ENCODE measurements at places on chromosomes 1 and 21.

DNA sequence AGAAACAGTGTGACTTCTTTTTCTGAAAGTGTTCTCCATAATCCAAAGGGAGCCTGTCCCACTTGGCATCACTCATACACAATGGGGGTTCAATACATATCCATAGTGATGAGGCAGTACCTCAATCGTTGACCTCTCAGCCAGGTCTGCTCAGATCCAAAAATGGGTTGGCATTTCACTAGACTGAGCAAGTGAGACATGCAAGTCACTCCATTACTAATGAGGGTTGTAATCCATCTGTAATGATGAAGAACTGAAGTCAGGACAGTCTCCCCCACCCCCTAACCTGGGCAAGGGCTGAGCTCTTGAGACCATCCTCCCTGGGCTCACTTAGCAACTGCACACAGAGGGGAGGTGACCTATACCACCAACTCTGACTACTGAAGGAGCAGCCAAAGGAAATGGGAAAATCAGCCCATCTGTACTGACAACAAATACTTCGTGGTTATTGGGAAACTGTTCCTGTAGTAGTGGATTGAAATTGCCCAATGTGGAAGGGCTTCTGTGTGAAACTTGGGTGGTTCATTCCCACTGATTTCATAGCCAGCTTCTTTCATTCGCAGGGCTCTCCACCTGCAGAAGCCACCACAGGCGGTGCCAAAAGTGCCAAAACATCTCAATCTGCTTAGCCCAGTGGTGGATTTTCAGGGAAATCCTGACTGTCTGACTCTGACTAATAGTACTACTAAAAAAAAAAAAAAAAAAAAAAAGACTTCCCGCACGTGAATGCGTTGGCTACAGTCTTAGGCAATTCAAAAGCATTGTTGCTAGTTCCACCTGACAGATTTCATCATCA lies 5.0 kb downstream of the NGF start:
- DNase-seq, result no peak

GRCh38 chr1:210855440-210855839 lies 278.5 kb downstream of the KCNH1 start:
- no peak for DNase-seq

DNA sequence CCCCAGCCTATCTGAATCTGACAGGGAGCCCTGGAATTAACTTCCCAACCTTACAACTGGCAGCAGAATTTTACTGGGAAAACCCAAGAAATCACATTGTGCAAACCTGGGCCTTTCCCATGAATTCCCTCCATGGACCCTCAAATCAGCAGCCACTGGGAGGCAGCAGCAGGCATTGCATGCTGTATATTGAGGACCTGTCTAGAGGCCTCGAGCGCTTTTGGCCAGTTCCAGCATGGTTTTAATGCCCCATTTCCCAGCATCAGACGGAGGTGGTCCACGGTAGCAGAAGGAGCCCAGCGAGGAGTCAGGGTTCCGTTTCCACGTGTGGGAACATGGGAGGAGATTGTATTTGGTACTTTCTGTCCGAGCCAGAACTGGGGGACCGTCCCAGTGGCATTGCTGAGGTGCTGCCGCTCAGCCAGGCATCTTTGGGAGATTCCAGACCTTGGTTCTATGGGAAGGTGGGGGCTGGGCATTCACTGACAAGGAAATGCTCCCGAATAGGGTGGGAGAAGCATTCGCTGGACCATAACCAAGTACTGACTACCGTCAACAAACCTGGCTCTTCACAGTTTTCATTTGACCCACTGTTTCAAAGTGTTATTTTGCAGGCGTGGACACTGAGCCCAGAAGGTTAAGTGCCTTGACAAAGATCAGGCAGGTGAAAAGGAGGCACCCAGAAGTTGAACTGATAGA lies 15.9 kb downstream of the BMP8A start:
- DNase-seq, result no peak

DNA sequence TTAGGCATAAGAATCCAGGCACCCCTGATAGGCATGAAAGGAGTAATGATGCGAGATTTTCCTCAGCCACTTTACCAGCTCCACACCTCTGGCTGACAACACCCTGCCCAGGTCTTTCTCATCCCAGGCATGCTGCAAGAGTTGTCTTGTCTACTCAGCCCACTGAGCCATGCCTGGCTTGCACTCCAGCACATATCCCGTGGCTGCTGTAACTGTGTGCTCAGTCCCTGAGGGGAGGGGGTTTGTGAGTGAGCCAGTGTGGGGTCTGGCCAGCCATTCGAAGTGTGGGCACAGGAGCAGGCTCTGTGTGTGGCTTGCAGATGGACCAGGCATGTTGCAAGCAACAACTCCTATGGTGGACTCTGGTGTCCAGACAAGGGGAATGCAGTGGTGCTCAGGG lies 529.6 kb downstream of the ADGRL2 start:
- DNase-seq, result no peak

- DNase-seq, result no peak
Observed at GRCh38 chr1:224116131-224116530, 2.2 kb downstream of the FBXO28 start.
